ENCODE measurements at places on chromosomes 11 and 22. TPM values are rescaled to one million over a fixed set of nuclear protein-coding genes. Genes with fewer than 3 reads are reported as not detected.

OR51E2 gene
- total RNA-seq = 0.27 TPM

CALCB gene
- not detected for total RNA-seq

DNA sequence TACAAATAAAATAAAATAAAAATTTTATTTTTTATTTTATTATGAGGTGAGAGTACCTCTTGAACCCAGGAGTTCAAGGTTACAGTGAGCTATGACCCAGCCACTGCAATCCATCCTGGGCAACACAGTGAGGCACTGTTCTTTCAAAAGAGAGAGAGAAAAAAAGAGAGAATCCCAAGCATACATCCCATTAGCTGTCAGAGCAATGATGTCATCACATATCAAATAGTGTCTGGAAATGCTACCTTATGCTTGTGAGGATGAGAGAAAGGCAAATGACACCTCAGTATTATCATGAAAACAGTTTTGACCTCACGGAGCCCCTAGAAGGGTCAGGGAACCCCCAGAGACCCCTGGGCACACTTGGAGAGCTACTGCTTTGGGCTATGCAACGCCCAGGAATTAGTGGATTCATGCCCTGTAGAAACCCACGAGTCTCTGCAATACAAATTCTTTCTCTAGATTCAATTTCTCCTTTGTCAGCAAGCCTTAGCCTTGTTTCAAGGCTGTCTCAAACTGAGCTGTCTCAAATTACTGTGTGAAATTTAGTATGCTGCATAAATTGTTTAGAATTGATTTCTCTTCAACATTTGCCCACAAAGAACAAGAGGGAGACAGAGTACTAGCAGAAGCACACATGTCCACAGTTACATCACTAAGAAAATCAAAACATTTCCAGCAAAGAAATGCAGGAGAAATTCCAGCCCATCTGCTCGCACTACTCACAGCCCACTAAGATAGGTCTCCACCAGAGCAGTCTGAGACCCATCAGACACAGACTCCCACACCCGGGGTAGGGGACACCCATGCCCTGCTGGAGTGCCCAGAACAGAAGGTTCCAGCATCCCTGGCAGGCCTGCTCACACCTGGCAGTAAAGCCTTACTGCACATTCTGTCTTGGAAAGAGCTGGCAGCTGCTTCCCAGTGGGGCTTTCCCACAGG lies 18.1 kb downstream of the DGCR2 start:
- H3K4me1 ChIP-seq = peaks cover 17% of the 10 kb centered on the region
- H3K27me3 ChIP-seq = no peaks in the 10 kb centered on the region
- no peak overlapping the region for H3K4me3 ChIP-seq
- H3K27ac ChIP-seq = no peak overlapping the region
- DNase-seq = no peak

- no peaks in the 10 kb centered on the region for H3K36me3 ChIP-seq
- no peak overlapping the region for H3K27ac ChIP-seq
- H3K4me3 ChIP-seq = no peak overlapping the region
These were observed 62.5 kb downstream of the TCF20 start for GRCh38 chr22:42207918-42208317.

- H3K27me3 ChIP-seq = no peaks in the 10 kb centered on the region
- no peak overlapping the region for H3K4me3 ChIP-seq
- no peak for DNase-seq
- no peak overlapping the region for H3K27ac ChIP-seq
- H3K36me3 ChIP-seq = no peaks in the 10 kb centered on the region
- no peaks in the 10 kb centered on the region for H3K4me1 ChIP-seq
These were observed 107.6 kb downstream of the ZNF280B start for GRCh38 chr22:22400964-22401363.

DNA sequence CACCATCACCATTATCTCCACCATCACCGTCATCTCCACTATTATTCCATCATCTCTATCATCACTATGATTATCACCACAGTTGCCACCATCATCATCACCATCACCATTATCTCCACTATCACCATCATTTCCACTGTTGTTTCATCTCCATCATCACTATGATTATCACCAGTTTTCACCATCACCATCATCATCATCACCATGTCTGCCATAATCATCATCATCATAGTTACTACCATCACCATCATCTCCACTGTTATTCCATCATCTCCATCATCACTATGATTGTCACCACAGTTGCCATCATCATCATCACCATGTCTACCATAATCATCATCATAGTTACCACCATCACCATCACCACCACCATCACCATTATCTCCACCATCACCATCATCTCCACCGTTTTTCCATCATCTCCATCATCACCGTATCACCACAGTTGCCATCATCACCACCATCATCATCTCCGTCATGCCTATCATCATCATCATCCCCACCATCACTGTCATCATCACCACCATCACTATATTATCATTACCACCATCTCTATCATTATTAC lies 264.9 kb downstream of the BRD1 start:
- H3K27me3 ChIP-seq = no peaks in the 10 kb centered on the region
- no peak overlapping the region for H3K27ac ChIP-seq
- H3K4me1 ChIP-seq = no peaks in the 10 kb centered on the region
- H3K36me3 ChIP-seq = no peaks in the 10 kb centered on the region

DNA sequence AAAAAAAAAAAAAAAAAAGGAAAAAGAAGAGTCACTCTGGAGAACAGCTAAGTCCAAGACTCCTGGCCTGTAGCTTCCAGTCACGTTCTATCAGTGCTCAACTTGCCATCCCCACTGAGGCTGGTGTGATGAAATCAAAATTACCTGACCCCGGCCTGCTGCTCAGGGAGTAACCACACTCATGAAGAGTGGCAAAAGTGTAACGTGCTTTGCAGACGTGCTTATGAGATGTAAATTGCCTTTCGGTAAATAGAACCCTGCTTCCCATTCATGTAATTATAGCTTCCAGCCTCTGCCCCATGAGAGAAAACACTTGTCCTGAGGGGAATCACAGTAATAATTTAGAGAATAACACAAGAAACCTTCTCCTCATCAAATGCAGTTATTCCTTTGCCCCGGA lies 28.2 kb upstream of the CHKA start:
- H3K27ac ChIP-seq = no peak overlapping the region
- no peak for DNase-seq
- H3K27me3 ChIP-seq = no peaks in the 10 kb centered on the region
- H3K4me1 ChIP-seq = peaks cover 10% of the 10 kb centered on the region

All from ovary (tissue), 10 donors.